Lower lobe of right lung (tissue), 2 donors: ENCODE measurements at places on chromosomes 11 and 22.

DNA sequence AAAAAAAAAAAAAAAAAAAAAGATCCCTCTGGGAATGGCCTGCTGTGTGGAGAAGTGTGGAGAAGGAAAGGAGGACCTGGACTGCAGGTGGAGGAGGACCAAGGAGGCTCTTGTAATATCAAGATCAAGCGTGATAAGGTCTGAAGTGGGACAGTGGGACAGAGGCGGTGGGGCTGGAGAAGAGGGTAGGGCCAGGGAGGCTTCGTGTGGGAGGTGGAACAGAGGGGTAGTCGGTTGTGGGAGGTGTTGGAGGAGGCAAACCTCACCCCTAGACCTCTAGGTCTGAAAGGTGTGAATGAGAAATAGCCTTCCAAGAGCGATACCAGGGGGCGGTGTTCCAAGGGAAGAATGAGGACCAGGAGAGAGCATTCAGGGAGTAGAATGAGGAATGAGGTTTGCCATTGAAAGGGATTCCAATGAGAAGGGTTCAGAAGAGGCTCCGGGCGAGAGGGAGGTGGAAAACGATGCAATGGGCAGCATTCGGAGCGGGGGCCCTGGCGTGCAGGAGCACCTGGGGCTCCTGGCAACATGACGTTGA lies 44.2 kb downstream of the MCHR1 start:
- DNase-seq: no peak

DNA sequence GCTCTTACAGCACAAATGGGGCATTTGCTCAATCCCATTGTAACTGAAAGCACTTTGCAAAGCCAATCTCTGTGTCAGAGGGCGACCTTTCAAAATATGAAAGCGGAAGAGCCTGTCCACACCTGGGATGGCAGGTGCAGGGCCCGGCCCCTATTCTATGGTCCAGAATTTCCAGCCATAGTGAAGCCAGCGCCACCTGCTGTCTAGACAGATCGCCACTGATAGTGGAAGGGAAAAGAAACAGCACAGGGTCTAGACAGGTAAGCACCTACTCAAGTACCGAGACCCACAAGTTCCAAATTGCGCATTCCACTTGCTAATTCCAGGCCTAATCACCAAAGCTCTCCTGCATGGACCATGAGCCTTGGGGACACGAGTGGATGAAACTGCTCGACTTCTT lies 141.4 kb downstream of the NTM start:
- no peak for DNase-seq

DNA sequence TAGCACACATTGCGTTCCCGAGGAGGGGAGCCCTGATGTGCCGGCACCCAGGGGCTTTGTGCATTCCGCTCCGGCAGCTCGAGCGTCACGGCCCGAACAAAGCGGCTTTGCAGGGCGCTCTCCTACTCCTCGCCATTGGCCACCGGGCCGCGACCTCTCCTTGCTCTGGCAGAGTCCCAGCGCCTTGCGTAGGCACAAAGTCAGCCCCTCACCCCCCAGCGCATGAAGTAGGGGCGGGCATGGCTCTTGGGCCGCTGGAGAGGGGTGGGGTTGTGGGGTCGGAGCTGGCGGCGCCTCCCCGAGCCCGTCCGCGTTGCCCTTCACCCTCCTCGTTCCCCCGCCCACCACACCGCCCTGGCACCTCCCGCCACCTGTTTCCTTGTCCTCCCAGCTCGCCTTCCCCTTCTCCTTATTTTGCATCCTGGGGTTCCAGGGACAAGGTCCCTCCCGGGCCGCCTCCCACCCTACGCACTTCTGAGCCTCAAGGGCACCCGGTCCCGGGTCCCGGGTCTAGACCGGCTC lies 753 bp upstream of the PPARA start:
- peak; percentile 73 for DNase-seq

GRCh38 chr11:63839508-63840355 lies 822 bp downstream of the MARK2 start:
- peak; percentile 63 for DNase-seq

GRCh38 chr11:122642472-122642922 lies 13.0 kb upstream of the UBASH3B start:
- no peak for DNase-seq

DNA sequence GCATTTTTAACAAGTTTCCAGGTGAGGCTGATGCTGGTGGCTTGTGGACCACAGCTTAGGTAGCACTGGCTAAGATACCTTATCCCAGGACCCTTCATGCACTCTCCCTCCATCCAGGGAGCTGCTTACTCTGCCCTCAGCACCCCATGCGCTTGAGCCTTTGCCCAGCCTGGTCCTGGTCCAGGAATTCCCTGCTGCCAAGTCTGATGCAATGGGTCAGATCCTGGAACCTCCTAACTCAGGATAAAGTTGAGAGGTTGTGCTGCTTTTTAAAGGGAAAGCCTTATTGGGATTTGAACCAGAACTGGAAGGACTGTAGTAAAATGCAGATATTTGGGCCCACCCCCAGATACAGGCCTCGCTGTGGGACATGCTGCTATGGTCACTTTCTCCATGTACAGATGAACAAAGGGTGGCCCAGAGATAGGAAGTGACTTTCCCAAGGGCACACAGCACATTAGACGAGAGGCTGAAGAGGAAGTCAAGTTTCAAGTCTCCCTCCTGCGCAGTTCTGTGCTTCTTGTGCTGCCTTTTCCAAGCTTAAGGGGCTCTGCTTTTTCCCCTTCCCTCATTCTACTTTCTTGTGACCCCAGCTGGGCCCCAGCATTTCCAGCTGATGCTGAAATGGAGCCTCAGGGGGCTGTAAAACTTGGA lies 824 bp upstream of the LGALS12 start:
- no peak for DNase-seq

DNA sequence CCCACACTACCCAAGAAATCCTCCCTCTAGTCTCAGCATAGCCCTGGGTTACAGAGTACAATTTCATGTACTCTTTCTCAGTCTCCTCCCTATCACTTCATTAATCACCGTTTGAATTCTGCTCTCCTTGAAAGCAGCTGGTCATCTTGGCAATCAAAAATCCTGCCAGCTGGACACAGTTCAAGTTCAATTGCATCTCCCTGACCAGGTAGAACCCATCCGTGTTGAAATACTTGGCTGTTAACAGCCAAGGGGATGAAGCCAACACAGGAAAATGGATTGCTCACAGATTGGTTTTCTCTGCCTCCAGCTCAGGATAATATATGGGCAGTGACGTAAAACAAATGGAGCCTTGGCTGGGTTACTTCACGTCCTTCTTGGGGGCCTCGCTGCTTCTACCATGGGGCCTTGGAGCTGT lies 55.1 kb upstream of the GRK3 start:
- DNase-seq: no peak

- DNase-seq: no peak
These were observed 10.8 kb downstream of the AHNAK start for GRCh38 chr11:62535802-62536201.

DNA sequence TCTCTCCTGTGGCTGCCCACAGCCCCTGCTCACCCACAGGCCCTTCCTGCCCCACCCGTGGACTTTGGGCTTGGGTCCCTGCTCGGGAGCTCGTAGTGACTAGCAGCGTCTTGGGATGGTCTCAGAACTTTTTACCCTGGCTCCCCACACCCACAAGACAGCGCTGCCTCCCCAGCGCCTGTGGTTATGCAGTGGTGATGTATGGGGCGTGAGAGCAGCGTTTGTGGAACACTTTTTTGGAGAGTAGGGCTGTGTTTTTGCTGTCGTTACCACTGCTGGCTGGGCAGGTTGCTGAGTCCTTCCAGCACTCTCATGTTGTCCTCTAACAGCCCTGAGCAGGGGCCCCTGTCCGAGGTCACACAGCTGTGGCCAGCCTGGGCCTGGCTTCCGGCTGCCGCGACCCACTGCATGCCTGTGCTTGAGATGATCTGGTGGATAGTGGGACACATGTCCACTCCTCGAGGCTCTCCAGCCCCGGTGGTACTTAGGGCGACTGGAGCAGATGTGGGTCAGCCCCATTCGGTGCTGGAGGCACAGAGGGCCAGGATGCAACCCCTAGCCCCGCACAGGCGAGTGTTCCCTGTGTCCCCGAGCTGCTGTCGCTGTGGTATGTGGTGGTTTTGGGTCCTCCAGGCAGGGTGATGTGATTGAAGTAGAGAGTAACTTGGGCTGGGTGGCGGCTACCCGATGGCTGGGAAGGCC lies 7.1 kb upstream of the GRAMD4 start:
- DNase-seq: peak; percentile 48

- DNase-seq: no peak
These were observed 433.2 kb downstream of the SOX6 start for GRCh38 chr11:15923183-15923582.

DNA sequence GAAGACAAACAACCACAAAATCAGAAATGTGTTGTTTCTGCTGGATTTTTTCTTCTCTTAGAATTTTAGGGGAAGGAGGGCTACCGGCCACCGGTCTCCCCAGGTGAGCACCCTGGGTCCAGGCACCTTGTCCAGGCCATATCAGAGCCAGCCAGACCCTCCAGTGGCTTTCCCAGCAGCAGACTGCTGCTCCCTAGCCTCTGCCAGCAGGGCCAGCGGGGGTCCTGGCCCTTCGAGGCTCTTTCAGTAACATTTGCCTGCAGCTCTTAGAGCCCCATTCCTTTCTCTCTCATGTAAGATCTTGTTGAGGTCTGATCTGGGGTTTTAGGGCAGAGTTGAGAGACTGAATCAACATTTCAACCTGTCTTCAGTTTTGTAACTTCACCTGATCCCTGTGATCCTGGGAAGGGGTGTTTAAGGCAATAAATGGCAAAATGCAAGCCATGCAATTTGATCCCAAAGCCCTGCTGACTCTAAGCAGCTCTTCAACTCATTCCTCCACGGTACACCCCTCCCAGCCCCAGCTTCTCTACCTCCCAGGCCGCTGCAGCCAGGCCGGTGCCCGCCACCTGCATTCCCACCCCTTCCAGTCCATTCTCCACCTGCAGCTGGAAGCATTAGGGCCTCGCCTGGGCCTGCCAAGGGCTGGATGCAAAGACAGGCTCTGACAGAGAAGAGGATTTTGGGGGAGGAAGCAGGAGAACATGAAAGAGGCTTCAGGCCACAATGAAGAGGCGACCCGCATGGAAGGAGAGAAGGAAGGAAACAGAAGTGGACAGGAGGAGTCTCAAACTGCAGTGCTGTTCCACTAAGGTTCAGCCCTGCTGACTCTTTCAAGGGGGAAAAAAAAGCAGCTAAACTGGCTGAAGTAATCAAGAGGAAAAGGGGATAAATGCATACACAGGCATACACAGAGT lies 113.0 kb upstream of the FGF3 start:
- peak; percentile 19 for DNase-seq

DNA sequence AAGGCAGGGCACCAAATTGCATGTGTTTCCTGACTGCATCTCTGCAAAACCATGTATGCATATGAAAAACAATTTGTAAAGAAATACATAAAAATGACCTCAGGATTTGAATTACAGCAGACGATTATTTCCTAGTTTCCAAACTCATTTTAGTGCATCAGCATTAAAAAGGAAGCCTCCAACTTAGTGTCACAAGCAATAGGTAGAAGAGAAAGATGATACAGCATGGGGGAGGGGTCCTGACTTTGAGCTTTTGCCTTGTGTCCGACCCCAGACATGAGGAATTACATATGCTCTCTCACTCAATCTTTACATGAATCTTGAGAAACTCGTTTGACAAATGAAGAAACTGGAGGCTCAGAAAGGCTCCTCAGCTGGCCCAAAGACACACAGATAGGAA lies 294.6 kb upstream of the NARS2 start:
- DNase-seq: no peak

DNA sequence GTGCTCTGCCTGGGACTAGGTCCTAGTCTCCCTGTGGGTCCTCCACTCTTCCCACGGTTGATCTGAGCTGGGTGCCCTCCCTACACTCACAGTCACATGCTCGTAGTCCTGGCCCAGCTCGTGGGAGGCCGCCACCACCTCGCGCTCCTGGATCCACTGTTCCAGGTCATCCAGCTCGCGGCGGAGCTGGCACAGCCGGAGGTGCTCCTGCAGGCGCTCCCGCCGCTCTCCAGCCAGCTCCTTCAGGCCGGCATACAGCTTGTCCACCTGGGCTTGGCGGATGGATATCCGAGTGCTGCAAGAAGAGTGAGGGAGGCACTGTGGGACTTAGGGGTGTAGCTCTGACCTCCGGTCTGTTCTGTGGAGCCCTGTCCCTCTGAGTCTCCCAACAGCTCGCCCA lies 14.8 kb upstream of the RBM4B start:
- no peak for DNase-seq

GRCh38 chr11:128685402-128686020 lies 8.4 kb upstream of the FLI1 start:
- DNase-seq: no peak

DNA sequence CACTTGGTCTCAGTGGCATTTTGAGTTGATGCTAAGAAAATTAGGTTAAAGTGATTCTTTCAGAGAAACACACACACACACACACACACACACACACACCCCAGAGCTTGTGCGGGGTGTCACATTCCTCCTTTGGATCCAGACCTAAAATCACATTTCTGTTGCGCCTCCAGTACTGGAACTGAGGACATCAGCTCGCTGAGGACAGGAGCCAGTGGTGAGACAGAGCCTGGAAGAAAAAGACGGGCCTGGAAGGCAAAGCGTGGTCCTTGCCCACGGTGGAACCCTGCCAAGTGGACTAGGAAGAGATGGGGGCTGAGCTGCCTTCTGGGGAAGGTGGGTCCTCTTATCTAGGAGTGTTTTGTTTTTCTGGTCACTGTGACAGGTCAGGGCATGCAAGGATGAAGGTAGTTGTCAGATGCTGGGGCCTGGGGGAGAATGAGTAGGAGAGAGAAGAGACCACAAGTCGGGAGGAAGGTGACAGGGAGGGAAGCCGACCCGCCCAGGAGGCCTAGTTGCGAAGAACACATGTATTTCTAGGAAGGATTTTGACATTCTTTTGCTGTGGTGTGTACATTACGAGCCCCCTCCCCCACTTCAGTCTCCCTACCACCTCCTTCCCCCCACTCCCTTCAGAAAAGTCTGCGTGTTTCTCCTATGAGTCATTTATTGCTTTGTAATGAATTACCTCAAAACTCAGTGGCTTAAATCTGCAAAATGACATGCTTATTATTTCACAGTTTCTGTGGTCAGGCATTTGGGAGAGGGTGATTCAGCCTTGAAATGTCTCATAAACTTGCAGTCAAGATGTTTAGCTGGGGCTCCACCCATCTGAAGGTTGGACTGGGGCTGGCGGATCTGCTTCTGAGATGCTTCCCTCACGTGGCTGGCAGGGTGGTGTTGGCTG lies 4.8 kb upstream of the ELFN2 start:
- no peak for DNase-seq

- no peak for DNase-seq
These were observed 11.8 kb downstream of the TIGD3 start for GRCh38 chr11:65366340-65366773.

- DNase-seq: no peak
These were observed 782 bp upstream of the TTC12 start for GRCh38 chr11:113313601-113314000.

DNA sequence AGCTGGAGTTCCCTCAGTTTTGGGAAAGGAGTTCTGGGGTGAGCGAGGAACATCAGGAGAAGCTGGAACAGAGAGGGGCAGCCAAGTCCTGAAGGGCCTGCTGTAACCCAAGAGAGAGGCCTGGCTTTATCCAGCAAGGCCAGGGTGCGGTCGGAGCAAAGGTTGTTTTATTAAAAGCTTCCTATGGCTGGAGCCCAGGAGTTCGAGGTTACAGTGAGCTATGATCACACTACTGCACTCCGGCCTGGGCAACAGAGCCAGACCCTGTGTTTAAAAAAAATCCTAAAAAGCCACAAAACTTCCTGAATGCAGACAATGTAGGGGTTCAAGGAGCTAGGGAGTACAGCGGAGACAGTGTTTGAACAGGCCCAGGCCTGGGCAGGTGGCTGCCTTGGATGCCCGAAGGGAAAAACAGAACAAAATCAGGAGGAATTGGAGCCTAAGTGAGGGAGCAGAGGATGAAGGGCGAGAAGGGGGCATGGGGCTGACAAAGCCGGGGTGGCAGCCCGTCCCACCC lies 22.2 kb upstream of the MALAT1 start:
- DNase-seq: no peak
